ENCODE measurements at places on chromosomes 5 and 9.

DNA sequence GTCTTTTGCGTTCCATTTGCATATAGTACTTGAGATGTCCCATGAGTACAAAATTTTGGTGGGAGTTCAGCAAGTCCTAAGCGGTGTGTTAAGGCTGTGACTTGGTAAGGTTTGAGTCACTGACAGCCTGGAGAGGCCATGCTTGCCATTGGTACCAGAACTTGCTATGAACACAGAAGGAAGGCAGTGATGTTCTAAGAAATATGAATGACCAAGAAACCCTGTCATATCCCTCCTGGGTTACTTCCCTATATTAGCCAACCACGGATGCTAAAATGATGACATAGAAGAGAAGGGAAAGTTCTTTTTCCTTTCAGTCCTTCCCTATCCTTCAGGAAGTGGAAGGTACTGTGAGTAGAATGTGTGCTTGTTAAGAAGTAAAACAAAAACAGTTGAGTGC, 136.7 kb downstream of the GCNT1 start:
- no peak for DNase-seq

GRCh38 chr9:133779081-133779480, 40.9 kb upstream of the SARDH start:
- no peak for DNase-seq

GRCh38 chr9:124284237-124284831, 26.6 kb downstream of the NEK6 start:
- DNase-seq = no peak

- DNase-seq = no peak
These were observed 20.0 kb downstream of the ERAP2 start for GRCh38 chr5:96896276-96896675.

DNA sequence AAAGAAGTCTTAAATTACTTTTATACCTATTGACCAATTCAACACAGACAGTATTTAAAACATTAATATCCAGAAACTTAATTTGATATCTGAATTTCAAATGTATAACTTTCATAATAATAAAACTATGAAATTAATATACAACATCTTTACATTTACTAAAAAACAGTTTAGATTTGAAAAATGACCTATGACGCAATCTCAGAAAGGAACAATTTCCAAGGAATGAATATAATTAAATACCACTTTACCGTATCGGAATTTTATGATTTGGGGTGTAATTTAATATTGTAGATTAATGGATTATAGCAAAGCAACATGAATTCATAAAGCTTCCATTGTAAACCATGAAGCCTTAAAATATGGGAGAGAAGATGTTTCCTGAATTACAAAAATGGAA, 321.5 kb upstream of the TRPM3 start:
- DNase-seq = no peak
